ENCODE measurements at places on chromosomes 3 and 15.

- no peaks in the 10 kb centered on the region for H3K36me3 ChIP-seq
- no peak for DNase-seq
Measured at GRCh38 chr3:177783767-177784166, 586.5 kb upstream of the TBL1XR1 start.

DNA sequence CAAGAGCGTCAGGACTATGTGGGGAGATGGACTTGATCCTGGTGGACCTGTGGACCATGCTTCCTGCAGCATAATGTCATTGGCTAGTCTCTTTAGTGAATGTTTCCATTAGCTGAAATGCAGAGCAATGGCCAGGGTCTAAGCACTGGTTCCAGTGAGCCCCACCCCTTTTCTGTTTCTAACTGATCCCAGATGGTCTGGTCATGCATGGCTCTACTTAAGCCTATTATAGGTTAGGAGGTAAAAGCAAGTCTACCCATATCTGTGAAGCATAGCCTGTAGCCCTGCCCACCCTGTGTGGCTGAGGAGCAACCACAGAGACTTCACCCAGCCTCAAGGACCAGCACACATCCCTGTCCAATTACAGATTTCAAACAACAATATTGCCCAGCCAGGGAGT is 419.2 kb downstream of the ZNF385D start:
- no peaks in the 10 kb centered on the region for H3K27me3 ChIP-seq
- no peak overlapping the region for H3K27ac ChIP-seq
- H3K36me3 ChIP-seq = no peaks in the 10 kb centered on the region

- no peak overlapping the region for H3K4me3 ChIP-seq
- H3K27ac ChIP-seq = peak overlapping the region; percentile 66
- no peaks in the 10 kb centered on the region for H3K27me3 ChIP-seq
Measured at GRCh38 chr3:159824333-159824732, 164.3 kb upstream of the IL12A start.

GRCh38 chr3:123390865-123391600 is 57.9 kb downstream of the ADCY5 start:
- no peak for DNase-seq
- H3K36me3 ChIP-seq = no peaks in the 10 kb centered on the region
- H3K27ac ChIP-seq = no peak overlapping the region
- peaks cover 18% of the 10 kb centered on the region for H3K4me1 ChIP-seq
- no peak overlapping the region for H3K4me3 ChIP-seq

DNA sequence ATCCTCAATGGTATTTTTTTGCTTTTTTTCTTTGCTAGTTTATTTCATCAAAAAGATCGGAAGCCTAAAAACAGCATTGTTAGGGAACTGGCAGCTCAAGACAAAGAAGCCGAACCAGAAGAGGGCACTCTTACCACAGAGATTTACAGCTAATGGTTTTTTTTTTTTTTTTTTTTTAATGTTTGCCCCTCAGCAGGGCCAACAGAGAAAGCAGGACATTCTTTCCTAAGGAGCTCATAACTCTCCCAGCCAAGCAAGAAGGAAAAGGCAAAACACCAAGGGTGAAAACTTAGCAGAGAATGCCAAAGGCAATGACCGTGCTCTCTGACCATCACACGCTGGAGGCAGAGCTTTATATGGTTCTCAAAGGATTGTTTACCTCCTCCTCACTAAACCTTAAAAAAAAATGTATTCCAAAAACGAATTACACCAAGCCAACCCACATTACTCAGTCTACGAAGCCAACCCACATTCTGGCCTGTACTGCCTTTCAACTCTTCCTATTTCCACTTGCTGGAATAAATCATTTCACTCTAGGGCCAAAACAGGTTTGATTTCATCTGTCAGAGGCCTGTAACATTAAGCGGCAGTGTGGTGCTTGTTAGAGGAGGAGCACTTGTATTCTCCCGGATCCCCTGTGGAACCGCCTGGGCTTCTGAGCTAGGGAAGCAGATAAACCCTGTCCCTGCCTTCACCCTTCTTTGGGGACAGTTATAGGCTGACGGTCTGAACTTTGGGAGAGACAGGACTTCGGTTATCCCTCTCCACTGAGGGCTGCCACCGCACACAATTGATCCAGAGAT is 35.6 kb upstream of the GYG1 start:
- no peak overlapping the region for H3K4me3 ChIP-seq
- DNase-seq = peak; percentile 46
- no peaks in the 10 kb centered on the region for H3K4me1 ChIP-seq
- H3K27ac ChIP-seq = no peak overlapping the region
- H3K27me3 ChIP-seq = no peaks in the 10 kb centered on the region

DNA sequence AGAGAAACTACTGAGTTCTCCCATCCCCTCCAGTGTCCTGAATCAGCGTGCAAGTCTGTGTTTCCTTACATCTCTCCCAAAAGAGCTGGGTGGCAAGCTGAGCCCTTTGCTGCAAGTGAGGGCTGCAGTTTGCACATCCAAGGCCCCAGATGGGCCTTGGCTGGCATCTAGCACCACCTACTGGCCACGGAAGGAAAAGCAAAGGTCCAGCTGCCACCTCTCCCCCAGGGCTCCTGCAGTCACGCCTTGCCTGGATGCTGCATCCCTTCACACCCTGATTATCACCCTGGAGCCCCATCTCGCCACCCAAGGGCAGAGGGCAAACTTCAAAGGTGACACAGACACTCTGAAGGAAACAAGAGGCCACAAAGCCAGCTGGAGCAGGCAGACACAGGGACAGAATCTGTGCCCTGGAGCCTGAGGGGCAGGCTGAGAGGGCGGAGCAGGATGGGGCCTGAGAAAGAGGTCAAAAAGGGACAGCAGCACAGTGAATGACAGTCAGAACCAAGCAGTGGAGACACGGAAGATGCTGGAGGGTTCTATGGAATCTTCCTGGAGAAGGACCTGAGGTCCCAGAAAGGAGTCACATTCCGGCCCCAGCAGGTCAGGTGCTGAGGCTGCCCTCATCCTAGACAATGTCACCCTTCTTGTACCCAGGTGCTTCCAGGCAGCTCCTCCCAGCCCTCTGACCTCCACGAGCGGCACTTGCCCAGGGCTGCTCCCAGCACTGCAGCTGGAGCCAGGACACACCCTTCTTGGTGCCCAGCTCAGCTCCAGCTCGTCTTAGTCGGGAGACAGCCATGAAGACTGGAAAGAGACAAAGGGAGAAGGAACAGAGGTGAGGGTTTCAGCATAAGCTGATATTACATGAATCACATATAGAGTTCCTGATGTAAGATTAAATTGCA is 18.3 kb upstream of the NTRK3 start:
- no peak overlapping the region for H3K4me3 ChIP-seq
- H3K27ac ChIP-seq = no peak overlapping the region
- H3K27me3 ChIP-seq = peaks cover 38% of the 10 kb centered on the region
- no peaks in the 10 kb centered on the region for H3K36me3 ChIP-seq
- H3K4me1 ChIP-seq = no peaks in the 10 kb centered on the region

DNA sequence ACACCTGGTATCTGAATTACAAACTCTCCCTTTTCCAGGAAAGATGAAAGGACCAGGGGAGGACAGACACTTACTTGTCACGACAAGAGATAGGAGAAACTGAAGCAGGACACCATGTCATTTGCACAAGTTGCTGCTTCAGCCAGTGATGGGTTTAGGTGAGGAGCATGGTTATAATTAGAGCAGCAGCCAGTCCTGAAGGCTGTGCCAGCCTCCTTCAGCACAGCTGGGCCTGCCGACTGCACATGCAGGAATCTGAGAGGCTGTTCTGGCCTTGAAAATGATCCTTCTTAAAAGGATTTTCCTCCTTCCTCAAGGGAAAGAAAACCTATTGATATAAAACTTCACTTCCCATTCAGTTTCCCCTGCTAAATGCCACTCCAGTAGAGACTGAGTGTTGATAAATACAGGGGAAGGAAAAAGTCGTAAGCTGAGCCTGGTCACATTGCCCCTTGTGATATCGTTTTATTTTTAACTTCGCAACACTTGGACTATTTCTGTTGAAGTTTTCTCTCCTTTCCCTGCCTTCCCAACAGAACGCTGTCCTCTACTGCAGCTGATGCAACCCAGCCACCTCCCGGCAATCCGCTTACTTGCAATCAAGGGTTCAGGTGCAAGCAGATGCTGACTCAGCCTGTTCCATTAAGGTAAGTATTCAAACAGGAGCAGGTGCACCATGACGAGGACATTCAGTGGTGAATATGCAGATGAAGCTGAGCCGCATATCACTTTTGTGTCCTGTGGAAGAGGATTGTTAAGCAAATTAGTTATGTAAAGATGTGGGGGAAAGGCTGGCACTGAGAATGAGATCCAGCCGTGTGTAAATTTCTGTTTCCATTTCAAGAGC is at the start of gene FBXO40:
Gene FBXO40, plus strand, starts transcription at position 524 of the 847 bp plus-strand sequence. CDS start 27,197 bp downstream, outside the sequence.
- H3K4me1 ChIP-seq = no peaks in the 10 kb centered on the region
- H3K27ac ChIP-seq = no peak within 1 kb of the TSS
- peak; percentile 51 for DNase-seq

DNA sequence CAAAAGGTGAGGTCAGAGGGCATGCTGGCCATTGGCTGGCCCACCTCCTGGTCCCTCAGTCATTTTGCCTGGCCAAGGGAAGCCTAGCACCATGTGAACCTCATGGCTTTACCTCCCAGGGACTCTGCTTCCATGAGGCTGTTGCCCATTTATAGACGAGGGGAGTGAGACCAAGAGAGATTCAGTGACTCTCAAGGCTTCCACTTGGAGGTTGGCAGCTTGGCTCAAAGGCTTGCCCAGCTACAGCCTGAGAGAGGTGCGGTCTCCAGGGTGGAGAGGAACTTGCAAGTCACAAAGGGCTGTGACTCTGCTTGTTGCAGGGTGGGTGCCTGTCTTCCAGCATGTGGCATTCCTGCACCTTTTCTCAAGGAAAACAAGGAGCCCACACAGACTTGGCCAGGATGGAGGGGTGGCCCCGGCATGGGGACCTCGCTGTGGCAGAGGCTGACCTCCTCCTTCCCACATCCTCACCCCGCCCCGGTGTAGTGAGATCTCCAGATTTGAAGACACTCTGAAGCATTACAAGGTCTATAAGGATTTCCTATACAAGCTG is 24.5 kb downstream of the CFAP100 start:
- peaks cover 23% of the 10 kb centered on the region for H3K27me3 ChIP-seq
- no peak overlapping the region for H3K27ac ChIP-seq
- DNase-seq = no peak
- no peak overlapping the region for H3K4me3 ChIP-seq
- H3K36me3 ChIP-seq = no peaks in the 10 kb centered on the region

DNA sequence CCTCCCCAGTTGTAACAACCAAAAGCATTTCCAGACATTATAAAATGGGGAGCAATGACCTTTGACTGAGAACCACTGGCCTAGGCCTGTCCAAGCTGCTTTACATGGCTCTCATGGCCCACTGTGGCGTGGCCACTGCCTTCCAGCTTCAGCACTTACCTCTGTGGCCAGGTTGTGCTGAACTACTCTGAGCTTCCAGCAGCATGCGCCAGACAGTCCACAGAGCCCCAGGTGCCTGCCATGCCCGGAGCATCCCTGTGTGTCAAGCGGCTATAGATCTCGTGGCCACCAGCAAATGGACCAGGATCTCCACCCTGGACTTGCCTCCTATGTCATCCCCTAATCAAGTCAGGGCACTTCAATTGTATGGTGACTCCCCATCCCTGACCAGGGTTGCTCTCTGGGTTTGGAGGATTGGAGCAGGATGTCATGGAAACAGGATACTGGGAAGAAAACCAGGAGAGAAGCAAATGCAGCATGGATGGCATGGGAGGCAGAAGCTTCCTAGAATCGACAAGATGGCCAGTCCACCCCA is 199.7 kb downstream of the UACA start:
- H3K4me3 ChIP-seq = no peak overlapping the region
- H3K4me1 ChIP-seq = peaks cover 12% of the 10 kb centered on the region
- H3K36me3 ChIP-seq = no peaks in the 10 kb centered on the region
- no peaks in the 10 kb centered on the region for H3K27me3 ChIP-seq
- DNase-seq = no peak

All from large intestine (tissue), 12 donors.